ENCODE measurements at places on chromosomes 3 and 15.

DNA sequence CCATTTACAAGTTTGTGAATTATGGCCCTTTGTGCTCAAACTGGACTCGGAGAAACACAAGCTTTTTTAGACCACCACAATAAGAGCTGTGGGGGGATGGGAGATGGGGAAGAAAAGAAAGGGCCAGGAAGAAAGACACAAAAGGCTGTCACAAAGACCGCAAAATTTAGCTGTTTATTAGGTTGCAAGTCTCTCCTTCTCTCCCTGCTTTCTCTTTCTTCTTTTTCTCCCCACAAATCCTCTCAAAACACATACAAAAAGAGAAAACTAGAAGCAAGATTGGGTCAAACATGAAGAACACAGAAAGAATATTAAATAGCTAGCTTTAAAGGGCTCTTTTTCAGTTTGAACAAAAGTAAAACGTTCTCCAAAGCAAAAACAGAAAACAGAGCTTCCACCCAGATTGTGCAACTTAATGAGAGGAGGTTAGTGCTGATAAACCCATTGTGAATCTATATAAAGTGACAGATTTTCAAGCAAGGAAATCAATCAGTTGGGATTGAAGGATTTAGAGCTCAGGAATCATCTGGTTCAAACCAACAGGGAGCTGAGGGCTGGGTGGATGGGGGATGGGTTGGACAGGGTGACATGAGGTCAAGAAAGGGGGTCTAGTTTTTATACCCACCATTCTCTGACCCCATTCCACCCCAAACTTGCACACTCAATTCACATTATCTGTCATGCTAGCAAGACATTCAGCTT, 87.3 kb downstream of the DHX30 start:
- no peak for DNase-seq

- DNase-seq = no peak
Observed at GRCh38 chr3:148205977-148206376, 491.7 kb upstream of the AGTR1 start.

GRCh38 chr15:100769975-100770340, 109.7 kb upstream of the ALDH1A3 start:
- DNase-seq = no peak

- DNase-seq = no peak
Observed at GRCh38 chr3:52530918-52531826, 2.5 kb downstream of the NT5DC2 start.

DNA sequence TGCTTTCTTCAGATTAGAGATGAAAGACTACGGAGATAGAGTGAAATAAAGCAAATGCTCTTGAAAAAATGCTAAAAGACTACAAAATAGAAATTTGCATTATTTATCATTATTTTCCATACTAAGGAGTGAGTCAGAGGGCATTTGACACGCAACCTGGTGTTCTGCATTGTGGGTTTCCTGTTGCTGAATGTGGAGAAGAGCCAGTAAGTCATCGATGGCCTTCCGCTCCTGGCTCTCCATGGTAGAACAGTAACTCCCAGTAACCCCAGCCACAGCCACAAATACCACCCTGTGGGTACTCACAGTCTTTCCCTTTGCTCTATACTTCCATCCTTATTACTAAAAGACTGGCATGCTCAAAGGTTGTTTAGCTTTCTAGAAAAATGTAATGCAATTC, 61.5 kb downstream of the CGGBP1 start:
- peak; percentile 74 for DNase-seq

- DNase-seq = no peak
Observed at GRCh38 chr3:81788044-81788443, 26.6 kb upstream of the GBE1 start.

- no peak for DNase-seq
Observed at GRCh38 chr15:35506272-35506870, 39.6 kb downstream of the DPH6 start.

DNA sequence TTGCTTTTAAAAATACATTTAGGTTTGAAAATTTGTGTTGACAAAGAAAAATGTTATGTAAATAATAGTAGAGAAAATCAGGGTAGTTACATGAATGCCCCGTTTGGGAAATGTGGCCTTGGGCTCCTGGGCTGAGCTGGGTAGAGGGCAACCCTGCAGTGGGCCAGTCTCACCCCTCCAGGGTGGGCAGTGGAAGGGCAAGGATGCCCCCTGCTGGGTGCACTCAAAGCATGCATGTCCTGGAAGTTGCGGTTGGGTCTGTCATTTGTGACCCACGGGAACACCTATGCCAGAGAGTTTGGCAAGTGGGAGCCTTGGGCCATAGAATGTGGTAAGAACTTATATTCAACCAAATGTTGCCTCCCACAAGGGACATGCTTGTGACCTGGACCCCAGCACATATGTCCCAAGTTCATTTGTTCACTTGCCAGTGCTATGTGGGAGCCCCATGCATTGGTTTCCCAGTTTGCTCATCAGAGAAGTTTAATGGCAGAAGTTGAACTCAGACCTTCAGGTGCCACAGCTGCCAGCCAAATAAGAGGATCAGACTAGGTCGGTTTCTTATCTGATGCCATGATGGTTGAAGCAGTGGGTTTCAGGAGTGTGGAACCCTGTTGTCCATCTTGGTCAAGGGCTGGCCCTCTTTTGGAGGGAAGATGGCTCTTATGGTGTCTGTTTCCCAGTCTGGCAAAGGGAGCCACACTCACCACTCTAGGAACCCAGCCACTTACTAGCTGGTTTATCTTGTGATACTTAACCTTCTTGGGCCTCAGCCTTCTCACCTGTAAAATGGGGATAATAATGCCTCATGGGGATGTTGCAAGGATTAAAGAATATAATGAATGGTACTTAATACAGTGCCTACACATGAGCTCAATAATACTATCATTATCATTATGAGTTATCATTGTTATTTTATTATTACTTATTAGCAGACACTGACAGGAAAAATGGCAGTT, 2.5 kb upstream of the PLCB2 start:
- peak; percentile 52 for DNase-seq

DNA sequence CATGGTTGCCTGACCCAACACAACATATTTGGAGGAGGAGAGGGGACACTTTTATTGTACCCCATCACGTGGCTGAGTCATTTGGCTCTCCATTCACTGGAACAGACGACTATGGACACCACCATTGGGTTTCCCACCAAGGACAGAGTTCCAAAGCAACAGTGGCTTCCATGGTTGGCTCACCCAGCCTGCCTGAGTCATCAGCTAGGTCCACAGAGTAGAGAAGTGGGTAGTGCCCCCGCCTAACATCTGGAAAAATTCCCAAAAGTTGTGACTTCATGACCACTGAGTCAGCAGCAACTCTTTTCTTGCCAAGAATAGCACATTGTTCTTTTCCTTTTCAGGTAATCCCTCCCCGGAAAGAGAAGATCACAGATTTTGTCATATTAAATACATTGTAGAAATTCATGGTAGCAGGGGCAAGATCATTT, 3.0 kb upstream of the PPP1R2 start:
- peak; percentile 66 for DNase-seq

- DNase-seq = no peak
Observed at GRCh38 chr3:23949784-23950183, 4.7 kb downstream of the NR1D2 start.

DNA sequence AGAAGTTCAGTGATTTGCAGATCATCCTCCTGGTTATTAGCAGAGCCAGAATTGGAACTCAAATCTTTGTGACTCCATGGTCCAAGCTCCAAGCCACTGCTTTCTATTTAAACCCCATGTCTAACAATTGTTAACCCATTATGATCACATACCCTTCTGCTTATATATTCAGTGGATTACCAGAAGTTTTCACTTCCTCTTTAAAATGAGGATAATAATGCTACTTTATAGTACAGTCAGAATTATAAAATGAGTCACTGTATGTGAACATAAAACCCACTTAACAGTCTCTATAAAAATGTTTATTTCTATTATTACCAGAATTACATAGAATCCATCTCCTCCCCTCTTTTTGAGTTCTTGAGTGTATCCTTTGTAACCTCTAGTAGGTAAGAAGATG, 550.7 kb upstream of the DPPA4 start:
- no peak for DNase-seq

DNA sequence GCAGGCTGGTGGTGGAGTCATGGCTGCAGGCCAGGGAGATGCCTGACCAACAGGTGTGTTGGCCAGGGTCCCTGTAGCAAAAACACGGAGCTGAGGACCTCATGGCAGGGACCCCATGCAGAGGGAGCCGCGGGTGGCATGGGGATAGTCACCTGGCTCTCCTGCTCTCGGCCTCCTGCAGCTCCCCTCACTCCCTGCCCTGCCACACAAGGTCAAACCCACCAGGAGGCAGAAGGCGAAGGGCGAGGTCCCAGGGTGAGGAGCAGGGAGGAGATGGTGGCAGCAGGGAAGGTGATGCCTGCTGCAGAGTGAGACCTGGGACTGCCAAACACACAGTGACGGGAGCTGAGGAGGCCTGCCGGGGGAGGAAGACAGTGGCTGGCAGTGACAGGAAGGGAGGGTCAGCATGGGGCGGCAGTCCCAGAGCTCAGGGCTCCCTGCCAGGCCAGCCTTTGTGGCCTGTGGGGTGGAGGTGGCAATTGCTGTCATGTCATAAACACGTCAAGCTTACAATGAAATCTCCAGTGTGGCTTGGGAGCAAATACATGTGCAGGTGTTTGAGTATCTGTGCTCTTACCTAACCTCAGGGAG, 144.3 kb downstream of the TJP1 start:
- no peak for DNase-seq

DNA sequence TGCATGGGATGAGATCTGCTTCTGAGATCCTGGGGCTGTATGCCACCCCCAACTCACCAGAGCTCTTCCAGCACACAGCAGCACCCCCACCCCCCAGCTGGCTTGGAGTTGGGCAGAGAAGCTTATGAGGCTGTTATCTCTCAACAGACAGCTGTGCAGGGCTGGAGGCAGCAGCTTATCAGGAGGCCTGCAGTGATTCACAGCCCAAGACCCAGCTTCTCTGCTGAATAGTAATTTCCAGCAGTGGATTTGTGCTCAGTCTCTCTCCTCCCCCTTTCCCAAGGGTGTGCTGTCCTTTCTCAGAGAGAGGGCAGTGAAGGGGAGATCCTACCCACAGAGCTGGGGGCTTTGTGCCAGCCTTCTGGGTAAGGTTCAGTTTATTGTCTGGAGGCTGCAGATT, 2.1 kb downstream of the RPP25 start:
- DNase-seq = no peak

- no peak for DNase-seq
Observed at GRCh38 chr3:169458752-169459151, 204.8 kb downstream of the MECOM start.

DNA sequence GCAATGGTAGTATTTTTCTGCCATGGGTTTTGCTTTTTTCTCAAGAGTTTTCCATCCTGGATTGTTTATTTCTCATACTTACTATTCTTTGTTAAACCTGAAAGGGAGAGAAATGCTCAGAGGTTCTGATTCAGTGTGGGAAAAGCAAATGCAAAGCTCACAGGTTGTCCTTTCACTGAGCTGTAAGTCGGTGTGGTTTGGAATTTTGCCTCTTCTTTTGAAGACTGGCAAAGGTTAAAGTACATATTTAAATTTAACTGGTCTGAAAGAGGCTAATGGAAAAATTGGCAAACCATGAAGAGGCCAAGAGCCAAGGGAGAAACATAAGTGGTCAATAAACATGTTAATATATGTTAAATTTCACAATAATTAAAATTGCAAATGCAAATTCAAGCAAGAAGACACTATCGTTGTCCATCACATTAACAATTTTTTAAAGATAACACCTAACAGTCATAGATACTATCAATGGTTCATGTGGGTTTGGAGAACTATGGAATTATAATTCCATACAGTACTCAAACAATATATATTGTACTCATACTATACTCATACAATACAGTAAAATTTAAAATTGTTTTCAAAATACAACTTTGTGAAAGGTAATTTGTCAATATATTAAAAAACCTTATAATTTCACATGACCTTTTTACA, 246.8 kb upstream of the STT3B start:
- no peak for DNase-seq

DNA sequence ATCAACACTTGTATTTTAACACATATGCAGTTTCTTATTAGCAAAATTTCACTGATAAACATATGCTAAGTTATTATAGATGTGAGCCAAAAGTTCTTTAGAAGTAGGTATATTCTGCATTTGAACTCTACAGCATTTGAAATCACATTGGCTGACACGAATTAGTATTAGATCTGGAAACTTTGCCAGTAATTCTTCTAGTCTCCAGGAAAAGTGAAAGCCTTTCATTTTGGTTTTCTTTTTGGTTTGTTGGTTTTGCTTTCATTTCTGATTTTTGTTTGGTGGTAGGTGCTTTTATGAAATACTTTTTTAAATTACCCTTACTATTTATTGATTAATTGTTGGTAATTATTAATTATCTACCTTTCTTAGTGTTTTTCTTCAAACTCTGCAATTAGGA, 72.9 kb downstream of the RBMS3 start:
- peak; percentile 15 for DNase-seq

- no peak for DNase-seq
Observed at GRCh38 chr15:35987056-35987455, 441.1 kb upstream of the DPH6 start.

DNA sequence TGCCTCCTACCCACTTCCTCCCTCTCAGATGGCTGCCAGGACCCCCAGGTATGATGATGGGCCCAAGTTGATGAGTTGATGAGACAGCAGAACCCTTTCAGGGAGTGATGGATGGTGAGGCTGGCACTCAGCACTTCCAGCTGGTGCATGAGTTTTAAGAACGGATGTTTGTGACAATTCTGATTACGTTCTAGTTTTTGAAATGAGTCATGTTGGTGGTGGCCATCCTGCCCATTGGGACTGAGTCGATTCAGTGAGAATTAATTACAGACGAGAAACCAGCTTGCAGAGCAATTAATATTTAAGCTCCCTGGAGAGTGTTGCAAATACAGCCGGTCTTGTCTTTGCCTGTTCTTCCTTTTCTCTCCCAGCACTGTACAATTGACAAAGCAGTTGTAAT, 56.9 kb upstream of the NR2C2 start:
- no peak for DNase-seq

- no peak for DNase-seq
Observed at GRCh38 chr15:66390678-66391077, 4.0 kb downstream of the MAP2K1 start.

DNA sequence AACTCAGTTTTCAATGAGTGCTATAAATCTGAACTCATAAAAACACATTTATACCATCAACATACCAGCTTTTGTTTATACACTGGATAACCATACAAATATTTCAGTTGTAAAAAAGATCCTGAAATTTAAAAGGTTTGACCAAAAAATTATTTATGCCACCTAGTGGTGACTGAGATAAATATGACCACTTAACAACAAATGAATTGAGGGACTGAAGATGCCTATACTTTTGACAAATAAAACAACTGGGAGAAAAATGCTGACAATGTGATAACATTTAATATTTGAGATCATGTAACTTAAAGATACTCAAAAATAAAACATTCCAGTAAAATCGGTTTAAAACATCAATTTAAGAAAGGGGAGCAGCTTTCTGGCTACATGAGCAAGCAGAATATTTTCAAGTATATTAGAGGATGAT, 30.4 kb downstream of the ATG3 start:
- DNase-seq = peak; percentile 42

- no peak for DNase-seq
Observed at GRCh38 chr3:27105904-27106303, 263.3 kb downstream of the NEK10 start.

DNA sequence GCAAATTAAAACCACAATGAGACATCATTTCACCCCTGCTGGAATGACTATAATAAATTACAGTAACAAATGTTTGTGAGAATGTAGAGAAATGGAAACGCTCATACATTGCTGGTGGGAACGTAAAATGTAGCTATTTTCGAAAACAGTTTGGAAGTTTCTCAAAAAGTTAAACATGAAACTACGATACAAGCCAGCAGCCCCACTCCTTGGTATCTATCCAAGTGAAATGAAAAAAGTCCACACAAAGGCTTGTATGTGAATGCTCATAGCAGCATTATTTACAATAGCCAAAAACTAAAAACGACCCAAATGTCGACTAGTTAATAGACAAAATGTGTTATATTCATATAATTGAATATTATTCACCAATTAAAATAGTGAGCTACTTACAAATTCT, 22.9 kb upstream of the CFAP20DC start:
- no peak for DNase-seq

Data from ACHN (cell line).